ENCODE measurements at places on chromosomes 2 and 18.

DNA sequence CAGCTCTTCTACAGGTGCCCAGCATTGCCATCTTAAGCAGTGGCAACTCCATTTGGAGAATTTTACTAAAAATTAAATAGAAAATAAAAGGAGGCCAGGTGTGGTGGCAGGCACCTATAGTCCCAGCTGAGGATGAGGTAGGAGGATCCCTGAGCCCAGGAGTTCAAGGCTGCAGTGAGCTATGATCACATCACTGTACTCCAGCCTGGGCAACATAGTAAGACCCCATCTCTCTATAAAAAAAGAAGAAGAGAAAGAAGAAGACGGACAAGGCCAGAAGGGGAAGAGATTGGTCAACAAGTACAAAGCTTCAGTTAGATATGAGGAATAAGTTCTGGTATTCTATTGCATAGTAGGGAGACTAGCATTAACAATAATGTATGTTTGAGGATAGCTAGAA lies 21.7 kb upstream of the HNRNPA3 start:
- DNase-seq = no peak

DNA sequence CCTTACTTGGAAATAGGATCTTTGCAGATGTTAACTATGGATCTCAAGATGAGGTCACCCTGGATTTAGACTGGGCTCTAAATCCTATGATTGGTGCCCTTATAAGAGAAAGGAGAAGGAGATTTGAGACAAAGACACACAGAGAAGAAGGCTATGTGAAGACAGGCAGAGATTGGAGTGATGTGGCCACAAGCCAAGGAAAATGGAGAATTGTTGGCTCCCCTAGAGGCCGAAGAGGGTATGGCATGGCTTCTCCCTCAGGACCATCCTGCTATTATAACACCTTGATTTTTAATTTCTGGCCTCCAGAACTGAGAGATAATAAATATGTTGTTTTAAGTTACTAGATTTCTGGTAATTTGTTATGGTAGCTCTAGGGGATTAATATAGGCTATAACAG lies 7.6 kb downstream of the CYBRD1 start:
- no peak for DNase-seq

- DNase-seq = no peak
Observed at GRCh38 chr2:127658641-127659407, 12.9 kb downstream of the GPR17 start.

- DNase-seq = no peak
Observed at GRCh38 chr2:105943977-105944376, 199.3 kb downstream of the NCK2 start.

DNA sequence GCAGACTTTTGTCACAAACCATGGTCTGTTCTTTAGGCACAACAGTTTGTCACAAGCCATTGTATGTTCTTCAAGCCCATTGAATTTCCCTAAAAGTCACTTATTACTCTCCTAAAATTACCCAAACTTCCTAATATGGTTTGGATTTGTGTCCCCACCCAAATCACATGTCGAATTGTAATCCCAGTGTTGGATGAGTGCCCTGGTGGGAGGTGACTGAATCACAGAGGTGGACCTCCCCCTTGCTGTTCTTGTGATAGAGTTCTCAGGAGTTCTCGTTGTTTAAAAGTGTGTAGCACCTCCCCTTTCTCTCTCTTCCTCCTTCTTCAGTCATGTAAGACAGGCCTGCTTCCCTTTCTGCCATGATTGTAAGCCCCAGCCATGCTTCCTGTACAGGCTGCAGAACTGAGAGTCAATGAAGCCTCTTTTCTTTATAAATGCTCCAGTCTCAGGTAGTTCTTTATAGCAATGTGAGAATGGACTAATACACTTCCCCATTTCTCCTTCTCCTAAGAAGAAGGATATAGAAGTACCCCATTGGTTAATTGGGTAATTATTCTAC lies 11.2 kb upstream of the GYPC start:
- no peak for DNase-seq

- no peak for DNase-seq
Observed at GRCh38 chr18:56563568-56563967, 74.8 kb downstream of the TXNL1 start.

DNA sequence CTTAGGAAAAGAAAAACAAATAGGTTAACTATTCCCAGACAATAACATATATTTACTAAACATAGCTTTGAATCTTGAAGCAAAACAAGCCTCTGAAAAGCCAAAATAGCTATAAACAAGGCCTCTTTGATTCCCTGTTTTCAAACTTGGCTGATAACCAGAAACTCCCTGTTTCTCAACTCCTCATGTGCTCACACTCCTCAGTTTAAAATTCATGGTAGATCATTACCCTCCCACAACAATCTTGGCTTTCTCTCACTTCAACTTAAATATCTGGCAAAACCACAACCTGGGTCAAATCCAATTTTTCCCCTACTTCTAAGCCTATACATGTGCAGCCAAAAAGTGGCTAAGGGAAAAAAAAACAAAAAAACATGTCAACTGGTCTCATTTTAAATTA lies 15.6 kb downstream of the SUCLG1 start:
- DNase-seq = no peak

DNA sequence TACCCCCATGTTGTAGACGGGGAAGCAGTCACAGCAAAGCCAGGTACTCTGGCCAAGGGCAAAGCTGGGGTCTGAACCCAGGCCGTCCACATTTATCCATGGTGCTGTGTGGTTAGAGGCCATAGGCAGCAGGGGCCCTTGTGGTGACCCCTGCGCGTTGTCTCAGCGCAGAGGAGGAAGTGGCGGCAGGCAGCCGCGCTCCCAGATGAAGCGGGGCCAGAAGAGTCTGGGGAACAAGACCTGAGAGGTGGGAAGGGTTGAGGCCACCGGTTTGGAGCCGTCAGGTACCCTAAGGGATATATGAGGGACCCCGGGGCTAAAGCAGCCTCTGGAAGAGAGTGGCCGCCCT lies 770 bp downstream of the ZNF396 start:
- DNase-seq = no peak

DNA sequence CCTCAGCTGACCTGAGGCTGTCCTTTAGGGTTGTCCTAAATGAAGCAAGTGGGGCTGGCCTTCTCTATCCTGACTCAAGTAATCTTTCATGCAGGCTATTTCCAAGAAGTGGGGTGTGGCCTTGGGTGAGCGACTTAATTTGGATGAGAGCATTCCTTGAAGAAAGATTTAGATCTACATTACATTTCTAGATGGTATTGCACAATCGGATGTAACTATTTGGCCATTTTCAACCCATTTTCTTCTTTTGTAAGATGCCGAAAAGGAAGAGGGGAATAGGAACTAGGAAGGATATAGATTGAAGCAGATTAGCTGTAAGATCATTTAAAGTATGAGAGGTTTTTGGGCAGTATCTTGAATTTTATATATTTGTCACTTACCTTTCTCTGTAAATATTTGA lies 746.3 kb downstream of the MBD2 start:
- DNase-seq = no peak

DNA sequence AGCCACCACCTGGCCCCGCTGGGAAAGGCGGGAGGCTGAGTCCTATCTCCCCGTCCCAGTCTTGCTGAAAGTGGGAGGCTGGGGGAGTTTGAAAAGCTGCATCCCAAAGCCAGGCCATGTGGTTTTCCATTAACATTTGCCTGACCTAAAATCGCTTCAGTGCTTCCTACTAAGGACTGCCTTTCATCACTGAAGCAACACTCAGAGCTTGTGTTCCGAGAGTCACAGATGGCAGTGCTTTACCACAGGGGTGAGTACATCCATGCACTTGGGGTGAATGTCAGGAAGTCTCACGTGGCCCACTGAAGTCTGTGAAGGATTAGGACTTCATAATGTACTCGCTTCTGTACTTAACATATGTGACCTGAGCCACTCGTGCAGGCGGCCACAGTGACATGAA lies 43.3 kb downstream of the PXDN start:
- DNase-seq = no peak

- DNase-seq = no peak
Observed at GRCh38 chr2:25310965-25311864, 30.5 kb downstream of the DNMT3A start.

DNA sequence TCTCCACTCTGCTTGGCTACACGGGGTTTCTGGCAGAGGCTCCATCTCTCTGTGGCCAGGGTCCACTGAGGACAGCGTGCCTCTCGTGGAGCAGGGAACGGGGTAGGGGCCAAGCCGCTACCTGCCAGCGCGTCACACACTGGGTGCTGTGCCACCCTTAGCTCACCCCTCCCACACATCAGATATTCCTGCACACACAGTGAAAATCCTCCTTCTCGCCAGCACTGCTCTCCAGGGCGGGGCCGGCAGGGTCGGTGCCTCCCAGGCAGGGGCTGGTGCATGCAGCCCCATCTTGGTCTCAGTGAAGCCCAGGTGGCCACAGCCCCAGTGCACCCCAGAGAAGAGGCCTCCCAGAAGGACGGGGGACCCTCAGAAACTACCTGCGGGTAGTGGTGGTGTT lies 124.6 kb downstream of the MBP start:
- no peak for DNase-seq

DNA sequence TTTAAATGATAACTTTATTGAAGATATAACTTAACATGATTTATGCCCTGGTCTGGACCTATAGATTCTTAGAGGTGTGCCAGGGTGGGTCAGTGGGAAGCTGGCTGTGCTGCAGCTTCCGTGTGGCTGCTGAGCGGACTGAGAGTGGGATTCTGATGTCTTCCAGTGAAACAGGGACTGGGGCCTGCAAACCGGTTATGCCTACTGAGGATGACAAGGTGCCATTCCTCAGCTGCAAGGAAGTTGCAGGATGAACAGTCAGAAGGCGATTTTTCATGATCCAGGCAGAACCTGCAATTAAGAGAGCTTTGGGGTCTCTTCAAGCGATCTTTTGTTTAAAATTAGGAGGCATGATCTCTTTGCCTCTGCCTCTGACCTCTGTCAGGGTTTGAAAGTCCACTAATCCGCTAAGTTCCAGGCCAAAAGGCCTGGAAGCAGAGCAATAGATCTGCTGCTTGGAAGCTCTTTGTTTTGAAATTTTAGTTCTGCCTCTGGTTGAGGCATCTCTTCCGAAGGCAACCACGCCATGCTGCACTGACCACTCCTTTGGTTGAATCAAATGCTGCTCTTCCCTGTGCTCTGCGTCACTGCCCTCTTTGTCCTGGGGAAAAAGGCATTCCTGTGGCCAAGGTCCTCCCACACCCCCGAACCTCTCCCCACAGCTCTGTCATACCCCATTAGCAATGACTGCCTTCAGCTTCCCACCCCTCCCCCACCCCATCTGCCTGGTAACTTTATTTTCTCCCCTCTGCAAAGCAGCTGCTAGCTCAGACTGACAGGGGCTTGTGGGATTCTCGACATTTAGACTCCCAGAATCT lies 2.0 kb downstream of the TMEM169 start:
- no peak for DNase-seq

DNA sequence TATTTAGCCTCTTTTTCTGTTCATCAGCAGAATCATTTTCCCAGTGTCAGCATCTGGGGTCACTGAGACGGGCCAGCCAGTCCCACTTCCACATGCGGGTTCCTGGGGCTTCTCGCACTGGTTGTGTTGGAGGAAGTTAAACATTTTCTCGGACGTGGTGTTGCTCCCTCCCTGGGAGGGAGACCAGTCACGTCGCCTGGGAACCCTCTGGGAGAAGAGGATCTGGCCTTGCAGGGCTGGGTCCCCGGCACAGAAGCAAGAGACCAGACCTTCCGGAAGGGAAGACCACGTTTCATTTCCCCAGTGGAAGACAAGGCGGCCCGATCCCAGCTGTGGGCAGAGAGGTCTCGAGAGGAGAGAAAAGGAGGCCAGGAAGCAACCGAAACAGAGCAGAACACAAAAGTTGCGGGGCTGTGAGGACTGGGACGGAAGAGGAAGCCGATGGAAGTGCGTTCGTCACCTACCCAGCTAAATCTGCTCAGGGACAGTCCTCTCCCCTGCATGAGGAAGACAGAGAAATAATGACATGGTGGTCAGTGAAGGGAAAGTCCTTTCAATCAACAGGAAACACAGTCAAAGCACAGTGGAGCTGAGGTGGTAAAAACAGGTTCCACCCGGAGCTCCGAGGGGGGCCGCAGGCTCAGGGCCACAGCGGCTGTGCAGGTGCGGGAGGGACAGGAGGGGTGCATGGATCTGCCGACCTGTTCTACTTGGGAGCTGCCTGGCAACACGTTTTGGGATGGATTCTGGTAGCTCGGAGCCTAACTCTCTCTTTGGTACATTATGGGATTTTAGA lies 144.4 kb downstream of the MBP start:
- DNase-seq = no peak

GRCh38 chr2:26885651-26886329 lies 37.9 kb downstream of the DPYSL5 start:
- DNase-seq = no peak

DNA sequence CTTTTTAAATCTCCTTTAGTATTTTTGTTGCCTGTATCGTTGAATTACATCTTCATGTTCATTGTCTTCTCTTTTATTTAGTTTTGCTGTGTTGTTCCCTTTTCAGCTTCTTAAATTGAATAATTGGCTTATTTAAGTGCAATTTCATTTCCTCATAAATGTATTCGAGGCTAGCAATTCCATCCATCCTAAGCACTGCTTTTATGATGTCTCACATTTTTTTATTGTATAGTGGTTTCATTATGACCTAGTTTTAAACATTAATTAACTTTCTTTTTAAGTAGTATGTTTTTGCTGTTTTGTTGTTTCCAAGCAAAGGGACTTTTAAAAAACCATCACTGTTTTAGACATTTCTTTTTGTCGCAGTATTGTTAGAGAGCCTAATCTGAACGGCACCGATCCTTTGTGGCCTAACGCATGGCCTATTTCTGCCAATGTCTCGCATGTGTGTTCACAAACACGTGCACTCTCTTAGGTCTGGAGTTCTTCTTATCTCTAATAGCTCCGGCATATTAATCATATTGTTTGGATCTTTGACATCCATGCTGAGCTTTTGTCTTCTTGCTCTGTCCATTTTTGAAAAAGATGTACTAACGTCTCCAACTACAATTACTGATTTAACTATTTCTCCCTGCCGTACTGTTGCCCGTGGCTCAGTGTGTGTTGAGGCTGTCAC lies 59.6 kb upstream of the ZNF516 start:
- DNase-seq = no peak
